ENCODE measurements at places on chromosomes 7 and 10.

- no peak for DNase-seq
These were observed 530.1 kb upstream of the FOXK1 start for GRCh38 chr7:4151926-4152549.

- DNase-seq, result no peak
These were observed 172.8 kb downstream of the TAX1BP1 start for GRCh38 chr7:27912751-27913150.

DNA sequence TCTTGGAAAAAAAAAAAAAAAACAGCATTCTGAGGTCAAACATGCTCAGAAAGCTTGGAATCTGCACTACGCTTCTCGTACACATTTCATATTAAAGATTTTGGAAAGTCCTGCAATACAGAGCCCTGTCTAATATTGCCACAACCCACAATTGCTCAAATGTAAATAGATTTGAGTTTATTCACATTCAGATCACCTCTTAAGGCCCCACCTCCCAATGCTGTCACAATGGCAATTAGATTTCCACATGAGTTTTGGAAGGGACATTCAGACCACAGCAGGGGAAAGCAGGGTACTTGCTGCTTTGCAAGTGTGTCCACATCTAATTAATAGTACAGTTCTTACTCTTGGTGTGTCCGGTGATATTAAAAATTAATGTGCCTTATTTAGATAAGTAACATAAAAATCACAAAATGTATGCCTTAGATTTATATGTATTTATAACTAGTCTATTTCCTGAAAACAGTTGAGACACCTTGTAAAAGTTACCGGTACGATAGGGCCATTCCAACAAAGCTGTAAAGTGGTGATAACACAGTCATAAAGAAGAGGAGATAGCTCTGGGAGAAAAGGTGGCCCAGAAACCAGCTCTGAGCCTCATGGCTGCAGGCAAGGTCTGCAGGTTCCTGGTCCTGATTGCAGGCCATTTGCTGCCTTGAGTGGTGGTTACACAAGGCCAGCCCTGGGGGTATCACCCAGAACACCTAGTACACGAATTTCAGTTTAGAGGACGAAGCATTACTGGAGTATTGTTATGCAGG, 27.9 kb downstream of the EGFR start:
- no peak for DNase-seq

DNA sequence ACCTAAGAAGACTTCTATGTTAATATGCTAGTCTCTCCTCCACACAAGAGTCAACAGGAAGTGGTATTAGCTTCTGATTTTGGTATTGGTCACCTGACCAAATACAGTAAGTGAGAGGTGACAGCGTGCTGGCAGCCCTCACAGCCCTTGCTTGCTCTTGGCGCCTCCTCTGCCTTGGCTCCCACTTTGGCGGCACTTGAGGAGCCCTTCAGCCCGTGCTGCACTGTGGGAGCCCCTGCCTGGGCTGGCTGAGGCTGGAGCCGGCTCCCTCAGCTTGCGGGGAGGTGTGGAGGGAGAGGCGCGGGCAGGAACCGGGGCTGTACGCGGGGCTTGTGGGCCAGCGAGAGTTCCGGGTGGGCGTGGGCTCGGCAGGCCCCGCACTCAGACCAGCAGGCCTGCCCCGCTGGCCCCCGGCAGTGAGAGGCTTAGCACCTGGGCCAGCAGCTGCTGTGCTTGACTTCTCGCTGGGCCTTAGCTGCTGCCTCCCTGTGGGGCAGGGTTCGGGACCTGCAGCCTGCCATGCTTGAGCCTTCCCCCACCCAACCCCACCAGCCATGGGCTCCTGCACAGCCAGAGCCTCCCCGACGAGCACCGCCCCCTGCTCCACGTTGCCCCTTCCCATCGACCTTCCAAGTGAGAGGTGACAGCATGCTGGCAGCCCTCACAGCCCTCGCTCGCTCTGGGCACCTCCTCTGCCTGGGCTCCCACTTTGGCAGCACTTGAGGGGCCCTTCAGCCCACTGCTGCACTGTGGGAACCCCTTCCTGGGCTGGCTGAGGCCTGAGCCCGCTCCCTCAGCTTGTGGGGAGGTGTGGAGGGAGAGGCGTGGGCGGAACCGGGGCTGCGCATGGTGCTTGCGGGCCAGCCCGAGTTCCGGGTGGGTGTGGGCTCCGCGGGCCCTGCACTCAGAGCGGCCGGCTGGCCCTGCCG, 4.2 kb upstream of the ACSL5 start:
- DNase-seq, result no peak

GRCh38 chr7:7739204-7740036, 21.0 kb upstream of the RPA3 start:
- DNase-seq, result no peak

- DNase-seq, result no peak
These were observed 18.5 kb downstream of the PTN start for GRCh38 chr7:137324796-137325696.

DNA sequence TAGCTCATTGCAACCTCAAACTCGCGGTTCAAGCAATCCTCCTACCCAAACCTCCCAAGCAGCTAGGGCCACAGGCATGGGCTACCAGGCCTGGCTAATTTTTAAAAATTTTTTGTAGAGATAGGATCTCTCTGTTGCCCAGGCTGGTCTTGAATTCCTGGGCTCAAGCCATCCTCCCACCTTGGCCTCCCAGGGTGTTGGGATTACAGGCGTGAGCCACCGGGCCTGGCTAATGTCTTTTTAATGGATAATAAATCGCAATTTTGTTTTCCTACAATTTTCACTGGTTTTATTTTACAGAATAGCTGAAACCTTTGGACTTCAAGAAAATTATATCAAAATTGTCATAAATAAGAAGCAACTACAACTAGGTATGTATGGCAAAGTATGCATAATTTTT, 10.9 kb downstream of the NUB1 start:
- no peak for DNase-seq

DNA sequence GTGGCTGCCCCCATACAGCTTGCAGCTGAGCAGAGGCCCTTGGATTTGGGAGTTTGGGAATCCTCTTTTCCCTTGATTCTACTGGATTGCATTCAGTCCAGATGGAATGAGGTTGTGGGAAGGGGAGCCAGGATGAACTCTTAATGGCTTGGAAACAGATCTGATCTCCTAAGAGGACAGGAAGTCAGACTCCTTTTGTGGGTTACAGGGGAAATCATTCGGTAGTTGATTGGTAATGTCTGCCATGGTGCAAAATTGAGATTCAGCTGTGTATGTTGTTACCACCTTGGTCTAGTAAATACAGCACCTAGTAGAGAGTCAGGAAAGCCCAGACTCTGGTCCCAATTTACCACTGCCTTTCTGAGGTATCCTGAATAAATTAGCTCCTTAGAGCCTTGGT, 144.2 kb upstream of the TNRC18 start:
- no peak for DNase-seq

DNA sequence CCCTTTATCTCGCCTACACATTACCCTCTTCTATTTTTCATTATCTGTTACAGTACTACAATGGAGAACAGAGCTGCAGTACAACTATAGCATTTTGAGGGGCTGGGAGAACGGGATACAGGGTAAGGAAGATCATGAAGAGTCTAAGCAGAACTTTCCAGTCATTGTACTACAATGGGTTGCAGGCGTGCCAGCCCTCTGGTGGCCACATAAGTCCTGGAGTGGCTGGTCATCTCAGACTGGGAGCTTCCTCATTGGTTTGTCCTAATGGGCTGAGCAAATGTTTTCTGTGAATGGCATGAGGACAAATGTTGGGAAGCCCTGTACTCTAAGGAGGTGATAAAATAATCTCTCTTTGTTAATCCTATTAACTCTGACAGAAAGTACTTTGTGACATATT, 33.0 kb downstream of the TMEM106B start:
- DNase-seq, result no peak

- DNase-seq, result no peak
These were observed 301.0 kb downstream of the SORCS1 start for GRCh38 chr10:106863549-106863948.

- no peak for DNase-seq
These were observed 44.4 kb upstream of the TOMM7 start for GRCh38 chr7:22867003-22867402.

GRCh38 chr10:3770611-3771110, 14.3 kb downstream of the KLF6 start:
- DNase-seq, result no peak

GRCh38 chr7:148286150-148286549, 304.4 kb upstream of the C7orf33 start:
- DNase-seq, result no peak

DNA sequence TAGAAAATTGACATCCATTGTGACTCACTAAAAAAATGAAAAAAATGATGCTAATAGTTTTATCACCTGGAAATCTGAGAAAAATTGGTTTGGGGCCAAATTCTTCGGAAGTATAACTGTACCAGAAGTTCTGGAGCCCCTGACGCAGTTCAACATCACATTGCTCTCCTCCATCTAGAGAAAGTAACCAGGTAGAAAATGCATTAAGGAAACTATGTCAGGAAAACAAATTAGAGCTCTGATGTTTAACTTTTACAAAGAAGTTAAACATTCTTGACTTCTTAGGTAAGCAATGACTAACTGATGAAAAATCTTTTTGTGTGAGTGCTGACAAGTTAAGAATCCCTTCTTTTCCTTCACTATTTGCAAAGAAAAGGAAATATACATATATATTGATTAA, 61.1 kb upstream of the TMEM196 start:
- no peak for DNase-seq

- no peak for DNase-seq
These were observed 131.3 kb downstream of the UBE2H start for GRCh38 chr7:129821476-129821875.

- DNase-seq, result no peak
These were observed 155.5 kb upstream of the GDF10 start for GRCh38 chr10:47144525-47144924.

- no peak for DNase-seq
These were observed 17.2 kb upstream of the STRIP2 start for GRCh38 chr7:129417073-129417472.

DNA sequence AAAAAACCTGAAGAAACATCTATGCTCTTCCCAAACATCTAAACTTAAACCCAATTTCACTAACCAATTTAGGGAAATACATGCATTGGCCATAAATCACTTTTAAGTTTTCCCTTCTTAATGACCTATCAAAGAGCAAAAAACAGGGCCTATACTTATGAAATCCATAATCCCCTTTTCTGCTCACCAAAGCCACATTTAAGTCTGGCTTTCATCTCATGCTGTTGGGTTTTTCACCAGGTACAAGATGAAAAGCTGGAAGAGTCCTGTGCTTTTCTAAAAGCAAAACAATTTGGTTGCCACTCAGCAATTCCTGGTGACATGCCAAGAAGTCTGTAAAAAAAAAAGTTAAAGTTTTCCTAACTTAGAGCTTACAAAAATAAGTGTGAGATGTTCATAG, 92.6 kb downstream of the HPSE2 start:
- DNase-seq, result no peak

DNA sequence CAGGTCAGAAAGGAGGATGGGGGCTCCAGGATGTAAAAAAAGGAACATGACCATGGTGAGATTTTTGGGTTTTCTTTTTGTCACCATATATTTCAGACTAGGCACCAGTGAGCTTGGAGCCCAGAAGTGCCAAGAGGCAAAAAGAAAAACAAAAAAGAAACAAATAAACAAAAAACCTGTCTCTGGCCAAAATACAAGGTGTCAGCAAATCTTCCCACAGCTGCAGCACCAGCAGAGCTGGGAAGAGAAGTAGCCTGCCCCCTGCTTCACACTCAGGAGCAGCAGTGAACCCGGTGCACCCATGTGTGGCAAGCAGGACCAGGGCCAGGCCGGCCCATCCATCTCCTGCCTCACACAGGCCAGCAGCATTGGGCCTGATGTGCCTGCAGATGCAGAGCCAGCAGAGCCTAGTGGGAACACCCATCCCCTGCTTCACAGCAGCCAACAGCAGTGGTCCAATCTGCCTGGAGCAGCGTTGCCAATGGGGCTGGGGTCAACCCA, 34.7 kb upstream of the C10orf71 start:
- DNase-seq, result no peak

DNA sequence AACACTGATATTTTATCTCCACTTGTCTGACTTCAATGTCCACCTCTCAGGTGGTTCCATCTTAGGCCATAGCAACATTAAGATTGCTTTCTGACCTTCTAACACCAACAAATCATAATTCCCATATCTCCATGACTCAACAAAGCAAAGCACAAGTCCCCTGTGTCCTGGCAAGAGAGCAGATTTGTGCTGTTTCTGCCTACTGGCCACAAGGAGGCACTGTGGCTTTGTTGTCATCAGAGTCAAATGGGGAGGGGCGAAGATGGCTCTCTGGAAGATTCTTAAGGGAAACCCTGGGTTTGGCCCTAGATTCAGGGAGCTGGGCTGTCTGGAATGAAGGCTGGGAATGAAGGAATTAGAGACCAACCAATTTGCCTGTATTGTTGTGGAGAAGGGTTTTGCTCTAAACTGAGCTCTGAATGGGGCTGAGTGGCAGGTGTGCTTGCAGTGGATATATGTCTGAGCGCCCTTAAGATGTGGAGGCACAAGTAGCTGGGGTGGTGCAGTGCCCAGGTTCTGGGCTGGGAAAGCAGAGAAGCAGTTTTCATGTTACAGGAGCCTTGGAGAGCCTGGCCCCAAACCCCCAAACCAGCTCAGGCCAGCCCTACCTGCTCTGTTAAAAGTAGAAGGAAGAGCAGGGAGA, 154.8 kb upstream of the PRSS58 start:
- no peak for DNase-seq

DNA sequence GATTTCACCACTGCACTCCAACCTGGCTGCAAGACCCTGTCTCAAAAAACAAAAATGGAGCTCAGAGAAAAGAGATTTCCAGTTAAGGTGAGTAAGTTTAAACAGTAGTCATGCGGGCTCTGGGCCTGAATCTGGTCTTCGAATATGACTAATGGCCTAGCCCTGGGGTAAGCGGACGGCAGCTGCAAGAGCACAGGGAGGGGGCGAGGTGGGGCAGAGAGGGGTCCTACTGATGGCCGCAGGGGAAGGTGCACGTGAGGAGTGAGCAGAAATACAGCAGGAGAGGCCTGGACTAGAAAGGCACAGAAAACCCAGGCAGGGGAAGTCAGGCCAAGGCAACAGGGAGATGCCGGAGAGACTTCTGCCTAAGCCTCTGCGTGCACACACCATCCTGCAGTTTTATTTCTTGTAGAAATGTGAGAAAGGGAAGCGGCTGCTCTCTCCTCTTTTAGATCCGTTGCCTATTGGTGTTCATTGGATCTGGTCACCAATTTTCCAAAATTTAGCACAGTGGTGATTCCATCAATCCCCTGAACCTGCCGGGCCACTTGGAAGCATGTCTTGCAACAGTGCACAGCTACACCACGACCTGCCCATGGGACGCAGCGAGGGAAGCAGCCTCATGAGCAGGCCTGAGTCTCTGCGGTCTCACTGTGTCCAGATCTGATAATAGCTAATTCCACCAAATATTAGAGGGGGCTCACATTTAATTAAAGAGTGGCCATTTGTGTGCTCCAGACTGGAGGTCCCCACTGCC, 139.0 kb downstream of the PAXIP1 start:
- no peak for DNase-seq

All from stimulated activated CD8-positive, alpha-beta memory T cell treated with anti-CD3 and anti-CD28 coated beads, Interleukin-7, amount 100 ng/mL, for 1 hour (primary cell).